ENCODE measurements at places on chromosomes 1 and 21.
A peak's percentile ranks its signal among the peaks of the same experiment; 100 is the strongest.

DNA sequence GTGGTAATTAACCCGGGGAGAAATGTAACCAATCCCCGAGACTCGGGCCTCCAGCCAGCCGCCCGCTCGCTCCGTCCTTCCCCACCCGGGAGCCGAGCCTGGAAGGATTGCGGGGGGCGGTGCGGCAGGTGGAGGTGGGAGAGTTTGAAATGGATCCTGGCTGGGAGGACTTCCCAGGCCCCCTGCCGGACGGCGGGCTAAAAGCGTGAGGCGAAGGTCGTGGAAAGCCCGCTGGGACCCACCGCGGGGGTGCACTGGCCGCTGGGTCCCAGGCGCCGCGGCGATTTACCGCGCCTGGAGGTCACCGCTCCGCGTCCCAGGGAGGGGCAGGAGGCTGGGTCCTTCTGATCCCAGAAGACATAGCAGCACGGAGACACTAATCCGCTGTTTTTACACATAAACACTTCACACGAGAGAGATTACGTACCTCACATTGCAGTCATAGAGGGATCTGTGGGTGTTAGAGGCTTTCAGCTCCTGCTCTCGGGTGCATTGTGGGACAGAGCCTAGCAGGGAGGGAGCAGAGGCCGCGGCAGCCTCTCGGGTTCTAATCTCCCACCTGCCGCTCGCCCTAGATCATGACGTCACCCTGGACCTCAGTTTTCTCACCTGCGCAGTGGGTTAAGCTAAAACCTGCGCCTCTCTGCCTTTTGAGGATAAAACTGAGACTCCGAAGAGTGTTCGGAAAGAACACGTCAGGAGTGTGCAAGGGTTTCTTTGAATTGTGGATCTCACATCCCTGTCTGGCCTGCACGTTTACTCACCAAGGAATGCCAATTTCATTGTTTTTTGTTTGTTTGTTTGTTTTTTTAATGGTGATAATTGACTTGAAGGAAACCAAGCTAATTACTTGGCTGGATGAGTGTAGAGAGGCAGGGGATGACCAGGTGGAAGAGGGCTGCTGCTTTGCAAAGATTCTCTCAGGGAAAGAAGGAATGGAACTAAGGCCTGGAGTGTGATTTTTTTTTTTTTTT, 17.1 kb upstream of the TMEM9 start:
- peak; percentile 54 for DNase-seq

GRCh38 chr1:92484472-92485380, 2.0 kb downstream of the GFI1 start:
- DNase-seq = peak; percentile 8

DNA sequence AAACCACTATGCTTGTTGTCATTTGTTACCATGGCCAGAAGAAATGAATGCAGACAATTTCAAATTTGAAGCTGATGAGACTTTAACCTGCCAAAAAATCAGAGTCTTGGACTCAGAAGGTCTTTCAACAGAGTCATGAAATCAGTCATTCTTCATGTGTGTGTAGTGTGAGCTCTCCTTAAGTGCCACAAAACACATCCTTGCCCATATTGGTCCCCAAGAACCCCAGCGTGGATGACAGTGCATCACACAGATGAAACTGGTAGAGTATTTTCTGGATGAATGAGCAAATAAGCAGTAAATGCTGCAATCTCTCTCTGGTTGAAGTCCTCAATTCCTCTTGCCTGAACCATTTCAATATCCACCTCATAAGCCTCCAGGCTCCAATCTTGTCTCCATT, 28.7 kb upstream of the ETS2 start:
- DNase-seq = no peak

DNA sequence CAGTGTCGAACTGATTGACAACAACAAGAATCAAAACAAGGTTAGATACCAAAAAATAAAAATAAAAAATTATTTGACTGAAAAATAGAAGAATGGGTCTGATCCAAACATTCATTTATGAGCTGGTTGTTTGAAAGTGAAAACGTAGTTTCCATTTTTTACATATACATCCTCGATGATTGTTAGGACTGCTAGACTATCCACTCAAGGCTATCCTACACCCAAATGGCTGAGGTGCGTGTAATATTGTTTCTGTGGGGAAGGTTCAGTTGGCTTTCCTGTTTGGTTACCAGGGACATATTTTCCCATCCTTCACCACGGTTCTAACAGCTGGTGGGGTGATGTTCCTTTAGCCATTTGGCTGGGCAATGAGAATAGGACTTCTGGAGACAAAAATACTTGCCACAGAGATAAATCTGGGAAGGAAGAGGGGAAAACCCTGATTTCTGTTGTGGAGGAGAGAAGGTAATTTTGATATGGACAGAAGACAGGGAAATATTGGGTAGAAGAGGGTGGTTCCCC, 66.3 kb downstream of the MAP3K7CL start:
- DNase-seq = no peak

GRCh38 chr1:46690931-46691421, 19.3 kb downstream of the TEX38 start:
- no peak for DNase-seq

Measured in BE2C (cell line).